ENCODE measurements at places on chromosomes 3 and 15. TPM values are rescaled to one million over a fixed set of nuclear protein-coding genes. Genes with fewer than 3 reads are reported as not detected.

DNA sequence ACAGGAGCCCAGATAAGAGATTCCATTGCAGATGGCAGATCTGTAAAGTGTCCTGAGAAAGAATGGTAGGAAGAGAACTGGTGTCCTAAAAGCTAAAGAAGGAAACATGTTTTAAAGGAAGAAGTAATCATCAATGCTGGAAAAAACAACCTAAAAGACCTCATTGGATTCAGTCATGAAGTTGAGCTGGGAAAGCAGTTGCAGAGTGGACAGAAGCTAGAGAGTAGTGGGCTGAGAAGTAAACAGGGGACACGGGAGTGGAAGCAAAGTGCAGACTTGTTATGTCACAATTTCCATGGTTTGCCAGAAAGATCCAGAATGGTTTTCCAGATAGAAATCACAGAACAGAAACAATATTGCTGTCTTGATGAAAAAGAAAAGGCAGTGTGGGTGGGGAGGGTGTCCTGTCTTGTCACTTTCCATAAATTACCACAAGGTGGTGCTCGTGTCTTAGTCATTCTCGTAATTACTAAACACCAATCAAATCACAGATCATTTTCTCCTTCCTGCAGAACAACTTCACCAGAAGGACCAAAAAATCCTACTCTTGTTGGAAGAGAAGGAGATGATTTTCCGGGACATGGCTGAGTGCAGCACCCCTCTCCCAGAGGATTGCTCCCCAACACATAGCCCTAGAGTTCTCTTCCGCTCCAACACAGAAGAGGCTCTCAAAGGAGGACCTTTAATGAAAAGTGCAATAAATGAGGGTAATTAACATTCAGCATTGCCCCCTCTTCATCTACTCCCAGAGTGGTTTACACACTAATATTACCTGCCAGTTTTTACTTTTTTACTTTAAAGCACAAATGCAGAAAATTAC, 64.5 kb downstream of the KLHL25 start:
- H3K4me1 ChIP-seq = no peaks in the 10 kb centered on the region
- no peak overlapping the region for H3K4me3 ChIP-seq
- H3K36me3 ChIP-seq = peaks cover 88% of the 10 kb centered on the region

DNA sequence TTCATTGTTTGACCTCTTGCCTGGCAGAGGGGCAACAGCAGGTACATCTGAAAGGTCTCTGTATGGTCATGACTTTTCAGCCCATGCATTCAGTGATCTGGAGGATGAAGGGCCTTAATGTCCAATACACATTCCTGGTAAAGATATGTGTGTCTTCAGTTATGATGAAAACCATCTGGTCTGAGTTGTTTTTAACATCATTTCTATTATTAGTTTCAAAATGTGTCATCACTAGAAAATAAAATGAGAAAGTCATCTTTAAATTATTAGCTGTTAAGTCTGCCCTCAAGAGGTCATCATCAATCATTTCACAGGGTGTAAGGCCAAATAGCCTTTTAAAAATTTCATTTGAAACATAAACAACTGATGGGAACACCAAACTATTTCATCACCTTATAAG, 92.1 kb upstream of the PLSCR4 start:
- no peaks in the 10 kb centered on the region for H3K27me3 ChIP-seq
- no peak overlapping the region for H3K4me3 ChIP-seq
- H3K27ac ChIP-seq = no peak overlapping the region

GRCh38 chr15:30953183-30953582, 38.2 kb downstream of the MTMR10 start:
- no peak overlapping the region for H3K27ac ChIP-seq
- no peaks in the 10 kb centered on the region for H3K4me1 ChIP-seq
- no peak for DNase-seq
- peaks cover 53% of the 10 kb centered on the region for H3K36me3 ChIP-seq

DNA sequence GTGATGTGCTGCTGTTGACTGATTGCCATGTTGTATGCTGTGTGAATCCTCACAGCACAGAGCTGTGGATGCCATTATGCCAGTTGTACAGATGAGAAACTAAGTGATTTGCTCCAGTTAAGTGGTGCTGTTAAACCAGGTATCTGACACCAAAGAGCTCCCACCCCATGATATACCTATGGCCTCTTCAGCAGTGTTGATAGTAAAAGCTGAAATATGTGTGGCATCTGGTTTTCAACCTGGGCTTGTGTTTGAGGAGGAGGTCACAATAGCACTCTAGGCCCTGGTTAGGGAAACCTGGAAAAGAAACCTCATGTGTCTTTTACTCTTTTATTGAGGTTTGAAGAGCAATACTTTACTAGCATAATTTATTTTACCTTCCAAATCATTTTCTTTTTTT, 21.4 kb downstream of the RAD54L2 start:
- no peaks in the 10 kb centered on the region for H3K36me3 ChIP-seq
- DNase-seq = no peak
- H3K27me3 ChIP-seq = no peaks in the 10 kb centered on the region
- H3K4me3 ChIP-seq = no peak overlapping the region

- H3K36me3 ChIP-seq = no peaks in the 10 kb centered on the region
- no peak overlapping the region for H3K4me3 ChIP-seq
- H3K27me3 ChIP-seq = peaks cover 3% of the 10 kb centered on the region
- H3K27ac ChIP-seq = no peak overlapping the region
- peaks cover 12% of the 10 kb centered on the region for H3K4me1 ChIP-seq
These were observed 46.0 kb downstream of the PPCDC start for GRCh38 chr15:75069301-75069925.

DNA sequence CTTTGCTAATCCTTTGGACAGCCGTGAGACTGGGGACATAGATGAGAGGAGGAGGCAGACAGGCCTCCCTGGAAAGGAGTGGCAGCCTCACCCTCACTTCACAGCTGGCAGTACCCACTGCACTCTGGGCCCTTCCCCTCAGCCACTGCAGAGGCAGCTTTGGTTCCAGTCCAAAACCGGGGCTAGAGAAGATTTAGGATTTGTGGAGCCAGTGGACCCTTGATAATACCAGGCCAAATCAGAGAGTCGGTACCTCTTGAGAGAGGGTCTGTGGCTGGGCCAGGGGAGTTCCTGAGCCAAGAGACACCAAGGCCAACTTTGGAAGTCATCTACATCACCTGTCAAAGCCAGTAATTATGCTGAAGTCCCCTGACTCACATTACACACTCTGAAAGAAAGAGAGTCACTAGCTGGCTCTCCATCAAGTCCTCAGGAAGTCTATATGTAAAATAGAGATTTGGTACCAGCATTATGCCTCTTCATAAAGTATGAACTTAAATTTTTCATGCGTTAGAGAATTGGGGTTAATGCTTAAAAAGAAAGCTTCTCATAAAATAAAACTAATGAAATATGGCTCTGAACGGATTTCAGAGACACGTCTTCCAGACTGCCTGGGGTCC, 244.1 kb upstream of the SEMA6D start:
- no peaks in the 10 kb centered on the region for H3K27me3 ChIP-seq
- no peak overlapping the region for H3K4me3 ChIP-seq
- no peaks in the 10 kb centered on the region for H3K36me3 ChIP-seq
- H3K4me1 ChIP-seq = no peaks in the 10 kb centered on the region
- H3K27ac ChIP-seq = no peak overlapping the region
- no peak for DNase-seq

DNA sequence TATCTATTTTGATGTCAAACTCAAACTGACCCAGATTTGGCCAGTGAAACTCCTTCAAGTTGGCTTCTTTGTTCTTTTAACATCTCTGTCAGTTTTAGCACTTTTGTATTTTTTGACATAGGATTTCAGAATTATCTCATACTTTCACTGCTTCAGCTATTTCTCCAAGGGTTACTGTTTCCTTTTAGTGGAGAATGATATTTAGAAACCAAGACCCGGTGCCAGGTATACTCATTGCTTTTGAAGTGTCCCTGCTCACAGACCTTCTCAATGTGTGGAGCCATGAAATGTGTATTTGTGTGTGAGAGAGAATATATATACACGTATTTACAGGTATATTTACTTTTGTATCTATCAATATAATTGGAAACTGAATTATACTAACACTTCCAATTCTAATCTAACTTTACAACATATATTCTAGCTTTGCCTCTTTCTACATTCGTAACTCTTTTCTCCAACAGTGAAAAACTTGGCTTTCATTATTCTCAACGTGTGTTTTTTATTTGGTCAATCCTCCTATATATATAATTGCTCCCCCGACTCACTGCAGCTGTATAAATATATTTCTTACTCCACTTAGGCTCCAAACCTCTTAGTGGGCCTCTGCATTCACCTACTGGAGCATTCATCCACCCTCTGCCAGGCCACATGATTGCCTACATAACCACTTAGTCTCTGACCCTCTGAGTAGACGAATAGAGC, 54.0 kb downstream of the OTOL1 start:
- H3K4me1 ChIP-seq = no peaks in the 10 kb centered on the region
- H3K27me3 ChIP-seq = no peaks in the 10 kb centered on the region
- DNase-seq = no peak
- H3K27ac ChIP-seq = no peak overlapping the region
- H3K4me3 ChIP-seq = no peak overlapping the region

- H3K36me3 ChIP-seq = peaks cover 10% of the 10 kb centered on the region
- no peaks in the 10 kb centered on the region for H3K4me1 ChIP-seq
- no peaks in the 10 kb centered on the region for H3K27me3 ChIP-seq
These were observed 7.0 kb downstream of the EBLN2 start for GRCh38 chr3:73068419-73068818.

DNA sequence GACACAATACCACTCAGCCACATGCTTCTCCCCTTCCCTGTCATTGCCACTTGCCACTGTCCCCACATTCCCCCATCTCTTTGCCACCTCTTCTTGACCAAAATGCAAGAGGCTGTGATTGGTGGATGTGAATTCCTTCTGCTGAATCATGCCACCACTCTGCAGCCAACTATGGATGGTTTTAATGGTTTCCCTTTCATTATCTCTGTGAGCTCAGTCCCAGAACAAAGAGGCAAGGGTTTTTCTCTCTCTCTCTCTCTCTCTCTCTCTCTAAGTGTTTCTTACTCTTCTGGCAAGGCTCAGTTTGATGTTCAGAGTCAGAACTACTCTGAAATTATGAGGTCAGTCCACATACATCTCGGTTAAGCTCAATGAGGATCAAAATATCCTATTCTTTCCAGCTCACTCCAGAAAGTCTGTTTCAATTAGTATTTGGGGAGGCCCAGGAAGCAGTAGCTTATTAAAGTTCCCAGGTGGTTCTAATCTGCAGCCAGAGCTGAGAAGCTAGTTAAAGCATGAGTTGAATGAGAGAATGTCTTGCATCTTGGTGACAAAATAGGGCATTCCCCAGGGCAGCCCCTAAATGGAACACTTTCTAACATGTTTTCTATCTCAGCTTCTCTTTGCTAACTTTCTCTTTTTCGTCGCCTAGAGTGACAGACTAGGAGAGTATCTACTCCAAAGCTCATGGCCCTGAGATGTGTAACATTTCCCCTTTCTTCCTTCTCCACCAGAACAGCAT, 8.5 kb upstream of the ILDR1 start:
- no peak overlapping the region for H3K27ac ChIP-seq
- H3K36me3 ChIP-seq = no peaks in the 10 kb centered on the region
- no peaks in the 10 kb centered on the region for H3K4me1 ChIP-seq
- H3K27me3 ChIP-seq = no peaks in the 10 kb centered on the region
- DNase-seq = no peak

GRCh38 chr3:17336291-17336690, 406.1 kb downstream of the TBC1D5 start:
- H3K4me3 ChIP-seq = no peak overlapping the region
- H3K27ac ChIP-seq = no peak overlapping the region
- no peak for DNase-seq
- no peaks in the 10 kb centered on the region for H3K27me3 ChIP-seq
- H3K36me3 ChIP-seq = no peaks in the 10 kb centered on the region

- no peak for DNase-seq
- no peak overlapping the region for H3K4me3 ChIP-seq
- H3K36me3 ChIP-seq = no peaks in the 10 kb centered on the region
These were observed 67.0 kb upstream of the ABHD2 start for GRCh38 chr15:89021224-89021623.

DNA sequence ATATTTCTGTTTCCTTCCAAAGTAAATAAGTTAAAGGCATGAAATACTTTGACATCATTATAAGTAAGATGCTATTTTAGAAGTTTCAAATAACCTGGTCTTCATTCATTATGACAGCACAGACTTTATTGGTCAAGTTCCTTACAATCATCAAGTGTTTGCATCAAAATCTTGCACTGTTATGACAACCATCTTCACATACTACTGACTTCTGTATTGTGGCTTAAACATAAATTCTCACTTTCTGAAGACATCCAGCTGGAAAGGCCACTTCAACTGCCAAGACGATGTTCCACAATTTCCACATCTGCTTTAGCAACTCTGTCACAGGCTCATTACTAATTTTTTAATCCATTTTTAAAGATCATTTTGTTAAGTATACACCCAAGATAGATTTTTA, 408.0 kb downstream of the MECOM start:
- no peaks in the 10 kb centered on the region for H3K36me3 ChIP-seq
- no peak overlapping the region for H3K27ac ChIP-seq
- no peaks in the 10 kb centered on the region for H3K4me1 ChIP-seq
- H3K4me3 ChIP-seq = no peak overlapping the region

Gene HDC
- 35.1 TPM for total RNA-seq
